ENCODE measurements at places on chromosomes 4 and X. TPM values are rescaled to one million over a fixed set of nuclear protein-coding genes. Genes with fewer than 3 reads are reported as not detected.

- H3K36me3 ChIP-seq = no peaks in the 10 kb centered on the region
- no peaks in the 10 kb centered on the region for H3K4me1 ChIP-seq
- no peak overlapping the region for H3K4me3 ChIP-seq
- DNase-seq = no peak
- H3K27ac ChIP-seq = no peak overlapping the region
- H3K27me3 ChIP-seq = no peaks in the 10 kb centered on the region
These were observed 20.1 kb upstream of the MAGEA11 start for GRCh38 chrX:149691794-149692193.

- H3K36me3 ChIP-seq = no peaks in the 10 kb centered on the region
- no peak for DNase-seq
- no peak overlapping the region for H3K27ac ChIP-seq
- no peaks in the 10 kb centered on the region for H3K27me3 ChIP-seq
These were observed 450.0 kb downstream of the ANKRD50 start for GRCh38 chr4:124262211-124263179.

- peaks cover 10% of the 10 kb centered on the region for H3K4me1 ChIP-seq
- no peaks in the 10 kb centered on the region for H3K36me3 ChIP-seq
- no peak for DNase-seq
- no peak overlapping the region for H3K27ac ChIP-seq
- H3K27me3 ChIP-seq = no peaks in the 10 kb centered on the region
These were observed 25.1 kb upstream of the PLAC8 start for GRCh38 chr4:83139514-83140156.

GRCh38 chrX:98380106-98380505 lies 1496.4 kb downstream of the RPA4 start:
- H3K4me3 ChIP-seq = no peak overlapping the region
- no peak for DNase-seq
- no peak overlapping the region for H3K27ac ChIP-seq
- H3K27me3 ChIP-seq = no peaks in the 10 kb centered on the region
- no peaks in the 10 kb centered on the region for H3K36me3 ChIP-seq

DNA sequence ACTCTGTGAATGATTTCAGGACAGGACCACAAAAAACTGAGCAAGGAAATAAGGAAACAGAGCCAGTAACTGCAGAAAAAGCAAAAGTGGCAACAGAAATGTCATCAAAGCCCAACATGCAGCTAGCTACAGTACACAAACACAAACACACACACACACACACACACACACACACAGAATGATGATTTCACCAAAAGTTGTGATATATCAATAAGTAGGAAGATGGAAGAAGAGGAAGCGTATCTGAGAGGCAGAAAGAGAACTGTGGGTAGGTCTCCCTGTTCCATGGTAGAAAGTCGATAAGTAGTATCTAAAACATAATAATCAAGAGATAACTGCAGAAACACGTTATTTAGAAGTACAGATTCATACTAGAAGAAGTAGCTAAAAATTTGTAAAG lies 148.3 kb downstream of the MGST2 start:
- H3K27me3 ChIP-seq = no peaks in the 10 kb centered on the region
- DNase-seq = no peak
- no peaks in the 10 kb centered on the region for H3K4me1 ChIP-seq
- H3K36me3 ChIP-seq = no peaks in the 10 kb centered on the region

The ARAP2 gene
- polyA plus RNA-seq = 44.2 TPM
